ENCODE measurements at places on chromosomes 5 and 9.

DNA sequence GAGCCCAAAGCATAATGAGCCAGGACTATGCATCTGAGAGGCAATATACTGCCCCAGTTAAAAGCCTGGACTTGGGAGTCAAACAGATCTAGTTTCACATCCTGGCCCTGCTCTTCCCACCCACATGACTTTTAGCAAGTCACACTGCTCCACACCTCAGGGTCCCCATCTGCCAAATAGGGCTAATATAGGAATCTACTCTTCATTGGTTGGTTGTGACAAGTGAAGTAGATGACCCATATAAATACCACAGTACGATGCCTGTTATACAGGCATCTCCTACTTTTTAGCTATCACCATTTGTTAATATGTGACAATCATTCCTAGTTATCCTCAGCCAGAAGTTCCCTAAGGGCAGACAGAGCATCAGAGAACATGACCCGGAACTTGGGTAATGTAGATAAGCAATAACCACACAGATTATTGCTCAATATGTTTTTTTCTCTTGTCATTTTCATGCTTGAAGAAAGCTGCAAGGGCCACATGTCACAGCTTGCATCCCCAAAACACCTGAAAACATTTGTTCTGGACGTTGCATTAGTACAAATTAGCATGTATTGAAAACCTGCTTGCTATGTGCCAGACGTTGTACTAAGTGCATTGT is 20.4 kb downstream of the ADAM19 start:
- DNase-seq: no peak

DNA sequence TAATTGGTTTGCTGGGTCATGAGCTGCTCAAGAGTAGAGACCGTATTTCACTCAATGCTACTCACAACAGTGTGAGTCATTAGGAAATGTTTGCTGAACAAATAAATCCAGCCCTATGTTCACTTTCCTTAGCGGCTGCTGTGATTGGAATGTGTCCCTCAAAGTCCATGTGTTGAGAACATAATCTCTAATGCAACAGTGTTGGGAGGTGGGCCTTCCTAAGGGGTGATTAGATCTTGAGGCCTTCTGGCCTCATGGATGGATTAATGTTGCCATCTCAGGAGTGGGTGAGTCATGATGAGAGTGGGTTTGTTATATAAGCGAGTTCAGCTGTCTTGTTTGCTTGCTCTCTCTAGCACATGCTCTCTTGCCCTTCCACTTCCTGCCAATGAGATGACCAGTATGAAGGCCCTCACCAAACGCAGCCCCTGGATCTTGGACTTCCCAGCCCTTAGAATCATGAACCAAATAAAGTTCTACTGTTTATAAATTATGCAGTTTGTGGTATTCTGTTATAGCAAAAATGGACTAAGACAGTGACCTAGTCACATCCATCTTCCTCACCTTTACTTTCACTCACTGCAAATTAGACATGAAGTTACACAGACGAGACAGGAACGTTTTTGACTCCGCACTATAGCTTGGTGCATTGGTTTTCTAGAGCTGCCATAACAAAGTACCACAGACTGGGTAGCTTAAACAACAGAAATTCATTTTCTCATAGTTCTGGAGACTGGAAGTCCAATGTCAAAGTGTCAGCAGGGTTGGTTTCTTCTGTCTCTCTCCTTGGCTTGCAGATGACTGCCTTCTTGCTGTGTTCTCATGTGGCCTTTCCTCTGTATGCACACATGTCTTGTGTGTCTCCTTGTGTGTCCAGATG is 50.9 kb upstream of the FAM169A start:
- DNase-seq: no peak

- no peak for DNase-seq
Measured at GRCh38 chr5:177535125-177535524, 18.4 kb upstream of the DDX41 start.

- DNase-seq: no peak
Measured at GRCh38 chr9:68961587-68961986, 52.3 kb downstream of the PRKACG start.

DNA sequence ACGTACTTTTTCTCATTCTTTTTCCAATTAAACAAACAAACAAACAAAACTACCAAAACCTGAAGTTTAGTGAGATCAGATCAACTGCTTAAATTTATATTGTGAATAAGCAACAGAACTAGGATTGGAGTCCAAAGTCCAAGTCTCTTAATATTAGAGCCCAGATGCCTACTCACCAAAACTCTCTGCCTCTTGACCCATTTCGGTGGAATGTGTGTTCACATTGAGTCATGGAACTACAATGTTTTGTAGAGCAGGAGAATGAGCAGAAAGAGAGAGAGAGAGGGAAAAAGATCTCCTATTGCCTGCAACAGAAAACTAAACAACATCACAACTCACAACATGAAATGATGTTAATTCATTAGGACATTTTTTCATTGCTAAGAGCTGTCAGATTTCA is 751.1 kb downstream of the TLR4 start:
- DNase-seq: no peak

DNA sequence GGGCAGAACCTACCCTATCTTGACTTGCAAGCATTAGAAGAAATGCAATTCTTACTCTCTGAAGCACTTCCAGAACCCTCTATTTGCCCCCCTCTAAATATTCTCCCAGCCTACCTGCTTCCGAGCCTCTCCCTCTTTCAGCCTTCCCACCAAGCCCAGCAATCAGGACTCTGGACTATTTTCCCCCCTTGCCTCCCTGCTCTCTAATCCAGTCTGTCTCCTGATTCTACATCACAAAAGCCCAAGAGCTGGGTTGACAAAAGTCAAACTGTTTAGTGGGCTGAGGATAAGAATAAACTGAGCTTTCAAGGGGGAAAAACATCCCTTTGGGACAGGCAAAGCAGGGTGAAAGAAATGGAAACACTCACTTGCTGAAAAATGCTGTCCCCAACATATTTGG is 123.2 kb upstream of the KIF2A start:
- no peak for DNase-seq

DNA sequence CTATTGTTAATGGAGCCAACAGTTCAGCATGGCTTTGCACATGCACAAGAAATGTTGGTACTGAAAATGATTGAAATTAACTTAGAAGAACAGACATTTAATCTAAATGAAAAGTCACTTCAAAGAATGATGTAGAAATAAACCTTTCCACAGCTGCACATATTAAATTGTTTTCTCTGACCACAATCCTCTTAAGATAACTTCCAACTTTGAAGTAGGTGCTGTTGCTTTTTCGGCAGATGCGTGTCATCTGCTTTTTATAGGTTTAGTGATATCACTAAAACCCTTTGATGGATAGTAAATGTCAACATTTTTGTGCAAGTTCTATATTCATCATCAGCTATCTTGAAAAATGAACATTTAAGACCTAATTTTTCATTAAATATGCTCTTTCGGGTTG is 25.3 kb upstream of the SLC1A3 start:
- DNase-seq: no peak

DNA sequence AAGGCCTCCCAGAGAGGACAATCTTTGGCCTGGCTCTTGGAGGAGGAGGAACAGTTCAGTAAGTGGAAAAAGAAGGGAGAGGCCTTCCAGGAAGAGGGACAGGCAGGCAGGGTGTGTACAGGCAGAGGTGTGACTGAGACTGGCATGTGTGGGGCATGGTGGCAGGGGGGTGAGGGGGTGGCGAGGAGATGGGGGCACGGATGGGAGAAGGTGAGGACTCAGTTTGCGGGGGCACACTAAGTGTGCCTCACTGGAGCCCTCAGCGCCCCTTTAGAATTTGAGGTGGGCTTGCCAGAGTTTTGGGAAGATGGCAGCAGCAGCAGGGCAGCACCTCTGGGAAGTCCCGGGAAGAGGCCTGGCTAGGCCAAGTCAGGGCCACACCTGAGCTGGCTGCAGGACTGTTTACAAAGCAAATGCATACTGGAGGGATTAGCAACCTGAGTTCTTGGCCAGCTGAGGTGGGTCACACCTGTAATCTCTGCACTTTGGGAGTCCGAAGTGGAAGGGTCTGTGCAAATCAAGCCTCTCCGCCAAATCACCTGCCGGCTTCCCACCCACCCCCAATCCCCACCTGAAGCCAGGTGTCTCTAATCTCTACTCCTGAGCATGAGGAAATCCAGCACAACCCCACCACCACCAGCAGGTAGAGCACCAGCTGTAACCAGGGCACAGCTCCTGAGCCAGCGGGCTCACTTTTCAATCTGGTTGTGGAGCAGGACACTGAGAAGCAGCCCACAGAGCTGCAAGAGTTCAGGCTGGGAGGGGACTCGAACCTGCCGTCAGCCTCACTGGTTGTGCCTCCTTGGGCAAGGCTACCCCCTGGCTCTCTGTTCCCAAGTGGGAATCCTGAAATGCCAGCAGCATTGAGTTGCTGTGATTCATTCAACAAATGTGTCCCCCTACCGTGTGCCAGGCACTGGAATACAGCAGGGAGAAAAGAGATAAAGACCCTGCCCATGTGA is 10.2 kb upstream of the GABRP start:
- DNase-seq: no peak

GRCh38 chr5:169065400-169065799 is 235.5 kb downstream of the SLIT3 start:
- no peak for DNase-seq

DNA sequence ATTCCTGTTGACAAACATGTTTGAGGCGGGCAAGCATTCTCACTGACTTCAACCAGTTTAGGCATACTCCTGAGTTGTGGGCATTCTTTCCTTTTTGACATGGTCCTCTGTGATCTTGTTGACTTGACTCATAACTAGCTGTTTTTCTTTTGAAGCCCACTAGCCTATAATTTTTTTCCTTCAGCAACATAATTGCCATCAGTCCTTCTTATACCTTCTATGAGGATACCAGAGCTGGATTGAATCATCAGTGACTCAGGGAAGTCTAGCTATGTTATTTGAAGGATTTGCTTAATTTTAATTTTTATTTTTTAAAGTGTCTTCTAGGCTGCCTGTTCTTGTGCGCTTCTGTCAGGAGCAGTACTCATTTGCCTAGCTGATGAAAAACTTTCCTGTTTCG is 259.5 kb downstream of the NR3C1 start:
- no peak for DNase-seq

DNA sequence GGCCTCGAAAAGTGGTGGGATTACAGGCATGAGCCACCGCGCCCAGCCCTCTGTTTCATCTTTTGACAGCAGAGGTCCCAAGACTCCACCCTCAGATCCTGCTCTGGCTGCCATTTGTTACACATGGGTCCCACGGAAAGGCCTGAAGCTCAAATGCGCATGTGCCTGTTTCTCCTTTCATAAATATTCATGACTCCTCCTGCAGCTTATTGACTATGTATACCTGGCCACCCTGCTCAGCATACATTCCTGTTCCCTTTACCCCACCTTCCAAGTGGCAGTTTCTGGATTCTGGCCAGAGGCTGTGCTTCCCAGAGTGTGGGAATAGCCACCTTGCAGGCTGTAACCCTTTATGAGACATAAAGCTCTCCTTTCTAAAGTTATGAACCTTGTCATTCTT is 46.5 kb downstream of the AUH start:
- DNase-seq: no peak

DNA sequence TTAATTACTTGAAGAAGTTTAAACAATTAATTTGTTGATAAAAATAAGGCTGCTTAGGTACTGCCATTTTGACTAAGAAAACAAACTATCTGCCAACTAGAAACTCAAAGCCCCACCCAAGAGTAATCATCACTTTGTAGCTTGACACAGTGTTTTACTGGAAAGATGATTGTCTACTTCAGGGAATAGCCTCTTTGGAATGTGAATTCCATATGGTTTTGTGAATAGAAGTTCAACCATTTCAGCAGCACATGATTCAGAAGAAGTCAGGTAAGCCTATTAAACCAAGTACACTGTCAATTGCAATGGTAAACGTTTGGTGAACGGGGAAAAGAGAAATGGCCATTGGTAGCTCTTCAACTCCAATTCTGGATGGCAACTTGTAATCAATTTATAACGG is 55.2 kb downstream of the PLK2 start:
- no peak for DNase-seq

DNA sequence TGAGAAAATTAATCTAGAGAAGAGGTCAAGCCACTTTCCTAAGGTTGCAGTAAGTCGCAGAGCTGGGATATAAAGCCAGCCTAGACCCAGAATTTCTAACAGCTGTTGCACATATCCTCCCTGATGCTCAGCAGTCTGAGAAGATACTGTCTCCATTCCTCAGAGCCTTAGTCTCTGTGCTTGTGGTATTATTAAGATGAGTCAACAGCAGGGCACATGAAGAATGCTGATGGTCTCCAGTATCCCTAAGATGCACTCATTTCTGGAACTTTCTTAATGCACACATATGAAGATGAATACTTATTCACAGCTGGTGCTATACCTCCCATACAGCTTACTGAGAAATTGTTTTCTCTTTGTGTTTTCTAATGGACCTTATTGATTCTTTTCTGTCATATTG is 32.5 kb downstream of the SGCD start:
- no peak for DNase-seq

- DNase-seq: no peak
Measured at GRCh38 chr9:75149841-75150241, 61.5 kb downstream of the OSTF1 start.

DNA sequence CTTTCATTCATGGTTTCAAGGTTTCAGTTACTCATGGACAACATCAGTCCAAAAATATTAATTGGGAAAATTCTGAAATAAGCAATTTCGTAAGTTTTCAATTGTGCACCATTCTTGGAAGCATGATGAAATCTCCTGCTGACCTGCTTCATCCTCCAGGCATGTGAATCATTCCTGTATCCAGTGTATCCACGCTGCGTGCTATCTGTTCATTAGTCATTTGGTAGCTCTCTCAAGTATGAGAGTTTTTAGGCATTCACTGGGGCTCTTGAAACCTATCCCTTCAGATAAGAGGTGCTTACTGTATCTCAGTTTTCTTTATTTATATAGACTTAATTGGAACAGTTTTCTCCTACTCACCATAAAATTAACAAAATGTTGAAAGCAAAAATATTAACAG is 293.0 kb downstream of the CDH12 start:
- no peak for DNase-seq

DNA sequence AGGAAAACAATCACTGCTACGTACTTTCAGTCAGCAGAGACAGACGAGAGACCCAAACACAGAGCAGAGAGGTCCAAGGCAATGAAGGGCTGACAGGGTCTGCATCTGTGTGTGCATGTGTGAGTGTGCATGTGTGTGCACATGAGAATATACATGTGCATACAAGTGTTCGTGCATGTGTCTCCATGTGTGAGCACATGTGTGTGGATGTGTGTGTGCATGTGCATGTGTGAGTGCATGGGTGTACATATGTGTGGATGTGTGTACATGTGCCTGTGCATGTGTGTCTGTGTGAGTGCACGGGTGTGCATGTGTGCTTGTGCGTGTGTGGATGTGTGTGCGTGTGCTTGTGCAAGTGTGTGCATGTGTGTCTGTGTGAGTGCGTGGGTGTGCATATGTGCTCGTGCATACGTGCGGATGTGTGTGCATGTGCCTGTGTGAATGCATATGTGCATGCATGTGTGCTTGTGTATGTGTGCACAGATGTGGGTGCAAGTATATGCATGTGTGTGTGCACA is 82.3 kb downstream of the OLFM1 start:
- no peak for DNase-seq
